NCI-H1048 (cell line): ENCODE measurements at places on chromosomes 16 and 17.

DNA sequence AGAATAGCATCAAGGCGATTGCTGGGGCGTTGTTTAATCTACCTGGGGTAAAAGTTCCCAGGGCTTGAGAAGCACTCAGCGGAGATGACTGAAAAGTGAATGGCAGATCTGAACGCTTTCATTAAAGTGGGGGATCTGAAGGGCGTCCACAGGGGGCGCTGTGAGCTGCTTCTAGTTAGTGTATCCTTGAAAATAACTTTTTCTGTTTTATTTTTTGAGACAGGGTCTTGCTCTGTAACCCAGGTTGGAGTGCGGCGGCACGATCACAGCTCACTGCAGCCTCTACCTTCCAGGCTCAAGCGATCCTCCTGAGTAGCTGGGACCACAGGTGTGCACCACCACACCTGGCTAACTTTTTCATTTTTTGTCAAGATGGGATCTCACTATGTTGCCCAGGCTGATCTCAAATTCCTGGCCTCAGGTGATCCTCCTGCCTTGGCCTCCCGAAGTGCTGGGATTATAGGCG, 360.4 kb downstream of the SEC14L1 start:
- no peak for DNase-seq

GRCh38 chr17:32461853-32462617, 17.7 kb downstream of the PSMD11 start:
- peak; percentile 24 for DNase-seq

DNA sequence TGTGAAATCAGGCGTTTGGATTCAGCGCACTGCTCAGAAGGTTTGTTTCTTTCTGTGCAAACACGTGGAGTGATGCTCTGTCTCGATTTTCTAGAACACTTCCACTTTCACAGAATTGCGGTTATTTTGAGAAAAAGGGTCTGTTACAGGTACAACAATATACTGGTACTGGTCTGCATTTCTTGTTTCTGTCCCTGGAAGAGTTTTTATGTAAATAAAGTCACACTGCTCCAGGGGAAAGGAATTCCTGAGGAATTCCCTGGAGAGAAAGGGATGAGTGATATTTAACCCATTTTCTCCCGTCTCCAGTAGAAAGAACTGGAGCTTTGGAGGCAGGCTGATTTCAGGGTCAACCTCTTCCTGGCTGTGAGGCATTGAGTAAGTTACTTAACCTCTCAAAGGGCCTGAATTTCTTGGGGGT, 16.2 kb upstream of the RMI2 start:
- no peak for DNase-seq

- no peak for DNase-seq
Measured at GRCh38 chr16:12215277-12216105, 239.0 kb downstream of the SNX29 start.

- DNase-seq = no peak
Measured at GRCh38 chr16:56669840-56670619, 416 bp downstream of the MT1H start.

DNA sequence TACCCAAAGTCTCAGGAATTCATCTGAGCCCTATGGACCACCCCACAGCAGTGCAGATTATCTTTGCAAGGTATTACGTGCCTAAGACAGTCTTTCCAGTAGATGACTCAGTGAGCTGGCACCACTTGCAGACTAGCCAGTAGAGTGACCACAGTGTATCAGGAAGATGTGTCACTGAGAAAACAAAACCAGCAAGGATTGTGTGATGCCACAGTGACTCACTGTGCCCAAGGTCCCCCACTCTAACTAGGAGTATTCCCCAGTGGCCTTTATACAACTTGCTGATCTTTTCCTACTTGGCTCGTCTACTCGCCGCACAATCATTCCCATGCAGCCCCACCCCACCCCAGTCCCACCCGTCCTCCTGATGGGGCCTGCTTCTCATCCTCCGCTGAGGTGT, 26.8 kb upstream of the PRKCA start:
- DNase-seq = no peak

GRCh38 chr17:41885733-41886132, 20.5 kb upstream of the KLHL11 start:
- no peak for DNase-seq
